ENCODE measurements at places on chromosomes 13 and 19.

DNA sequence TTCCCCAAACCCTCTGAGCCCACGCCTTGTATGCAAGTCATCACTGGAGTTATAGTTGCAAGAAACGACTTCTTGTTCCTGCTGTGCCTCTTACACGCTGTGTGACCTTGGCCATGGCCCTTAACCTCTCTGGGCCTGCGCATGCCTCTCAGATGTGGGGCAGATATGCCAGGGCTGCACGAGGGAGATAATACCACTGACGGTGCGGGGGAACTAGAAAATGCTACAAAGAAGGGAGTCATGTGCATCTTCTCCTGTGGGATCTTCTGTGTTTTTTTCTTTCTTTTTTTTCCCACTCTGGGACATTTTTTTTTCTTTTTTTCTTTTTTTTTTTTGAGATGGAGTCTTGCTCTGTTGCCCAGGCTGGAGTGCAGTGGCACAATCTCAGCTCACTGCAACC, 4.3 kb upstream of the SAMD1 start:
- no peak for DNase-seq

DNA sequence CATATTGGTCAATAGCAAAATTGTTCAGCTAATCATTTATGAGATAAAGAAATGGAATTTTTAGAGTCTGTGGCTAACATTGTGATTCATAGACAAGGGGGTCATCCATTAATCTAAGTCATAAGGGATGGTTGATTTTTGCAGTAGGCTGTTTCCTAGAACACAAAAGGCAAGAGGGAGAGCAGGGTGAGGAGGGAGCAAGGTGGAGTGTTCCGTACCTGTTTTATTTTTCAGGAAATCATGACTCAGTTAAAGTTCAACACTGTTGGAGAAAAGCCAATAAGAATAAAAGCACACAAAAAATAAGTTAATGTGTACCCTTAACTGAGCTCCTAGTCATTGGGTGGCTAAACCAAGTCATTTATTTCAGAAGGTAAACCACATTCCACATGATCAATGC, 512.4 kb upstream of the ATXN8OS start:
- DNase-seq: no peak

- no peak for DNase-seq
Measured at GRCh38 chr19:4371247-4372164, 28.1 kb downstream of the MPND start.

DNA sequence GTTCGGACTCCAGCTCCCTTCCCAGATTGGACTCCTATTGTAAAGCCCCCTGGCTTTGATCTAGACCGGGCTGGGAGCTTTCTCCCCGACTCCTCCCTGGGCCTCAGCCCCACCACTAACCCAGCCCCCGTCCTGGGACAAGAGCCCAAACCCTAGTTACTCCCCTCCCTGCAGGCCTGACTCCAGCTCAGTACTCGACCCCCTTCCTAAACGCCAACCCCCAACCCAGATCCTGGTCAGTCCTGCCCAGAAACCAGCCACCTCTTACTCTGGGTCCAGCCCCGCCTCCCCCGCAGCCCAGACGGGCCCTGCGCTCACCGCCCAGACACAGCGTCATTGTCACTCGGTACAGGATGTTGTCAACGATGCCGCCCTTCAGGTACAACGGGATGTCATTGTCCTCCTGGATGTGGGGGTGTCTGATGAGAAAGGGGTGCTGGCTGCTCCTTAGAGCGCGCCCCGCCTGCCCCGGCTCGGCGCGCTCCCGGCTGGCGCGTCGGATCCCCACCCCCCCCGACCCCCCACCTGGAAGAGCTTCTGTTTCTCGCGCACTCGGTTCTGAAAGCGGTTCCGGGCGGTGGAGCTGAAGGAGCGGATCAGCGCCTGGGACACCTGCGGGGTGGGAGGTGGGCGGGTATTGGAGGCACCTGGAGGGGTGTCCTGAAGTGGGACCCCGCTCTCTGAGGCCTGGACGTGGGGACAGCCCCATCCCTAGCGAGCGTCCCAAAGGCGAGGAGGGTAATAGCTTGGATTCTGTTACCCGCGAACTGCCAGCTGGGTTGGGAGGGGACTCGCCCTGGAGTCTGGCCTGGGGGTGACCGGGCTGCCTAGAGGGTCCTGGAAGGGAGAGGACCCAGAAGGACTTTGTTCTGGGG, 866 bp downstream of the COX7A1 start:
- DNase-seq: no peak

DNA sequence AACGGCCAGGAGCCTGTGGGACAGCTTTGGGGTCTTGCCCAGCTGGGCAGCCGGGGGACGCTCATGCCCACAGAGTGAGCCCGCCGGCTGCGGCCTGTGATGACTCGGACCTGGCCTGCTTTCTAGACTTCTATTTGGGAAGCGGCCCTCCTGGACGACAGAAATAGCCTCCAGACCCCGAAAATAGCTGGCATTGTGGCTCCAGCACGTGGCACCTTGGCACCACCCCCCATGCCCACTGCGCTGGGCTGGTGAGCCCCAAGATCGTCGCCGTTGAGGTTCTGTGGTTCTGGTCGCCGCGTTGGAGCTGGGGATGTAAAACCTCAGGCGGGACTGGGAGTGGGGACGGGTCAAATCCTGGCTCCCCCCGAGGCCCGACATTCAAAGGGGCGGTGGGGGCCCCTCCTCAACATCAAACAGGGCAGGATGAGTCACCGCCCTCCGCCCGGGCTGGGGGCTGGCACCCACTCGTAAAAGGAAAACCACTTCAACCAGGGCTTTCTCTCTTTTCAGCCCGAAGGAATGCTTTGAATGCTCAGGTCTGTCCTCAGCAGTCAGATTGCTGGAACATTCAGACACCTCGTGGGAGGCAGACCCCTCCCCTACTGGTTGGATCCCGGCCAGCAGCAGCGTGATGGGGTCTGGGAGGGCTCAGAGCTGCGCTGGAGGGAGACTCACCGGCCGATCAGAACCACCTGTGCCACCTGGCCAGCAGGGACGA, 42.1 kb downstream of the GADD45B start:
- no peak for DNase-seq

- DNase-seq: no peak
Measured at GRCh38 chr19:2624537-2625091, 77.9 kb downstream of the GNG7 start.

- no peak for DNase-seq
Measured at GRCh38 chr13:51426982-51427381, 25.9 kb downstream of the INTS6 start.

DNA sequence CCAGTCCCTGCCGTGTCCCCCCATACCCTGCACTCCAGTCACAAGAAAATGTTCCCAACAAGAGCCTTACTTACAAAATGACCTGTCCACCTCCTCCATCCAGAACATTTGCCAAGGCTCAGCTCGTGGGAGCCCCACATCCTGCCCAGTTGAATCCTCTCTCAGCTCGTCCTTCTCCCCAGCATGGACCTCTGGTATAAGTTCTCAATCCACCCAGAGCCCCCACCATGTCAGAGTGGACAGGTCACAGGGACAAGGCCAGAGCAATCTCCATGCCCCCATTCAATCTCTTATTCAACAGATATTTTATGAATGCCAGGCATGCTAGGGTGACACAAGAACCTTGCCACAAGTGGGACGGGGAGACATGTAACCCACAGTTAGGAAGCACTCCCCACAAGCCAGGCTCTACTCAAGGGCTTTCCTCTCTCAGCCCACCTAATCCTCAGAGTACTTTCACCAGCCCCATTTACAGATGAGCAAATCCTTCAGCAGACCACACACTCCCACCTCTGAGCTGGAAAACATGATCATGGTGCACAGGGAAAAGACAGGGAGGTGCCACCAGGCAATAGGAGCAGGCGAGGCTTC, 15.1 kb downstream of the DEDD2 start:
- DNase-seq: no peak

GRCh38 chr13:94917824-94918223, 205.5 kb upstream of the SOX21 start:
- no peak for DNase-seq

DNA sequence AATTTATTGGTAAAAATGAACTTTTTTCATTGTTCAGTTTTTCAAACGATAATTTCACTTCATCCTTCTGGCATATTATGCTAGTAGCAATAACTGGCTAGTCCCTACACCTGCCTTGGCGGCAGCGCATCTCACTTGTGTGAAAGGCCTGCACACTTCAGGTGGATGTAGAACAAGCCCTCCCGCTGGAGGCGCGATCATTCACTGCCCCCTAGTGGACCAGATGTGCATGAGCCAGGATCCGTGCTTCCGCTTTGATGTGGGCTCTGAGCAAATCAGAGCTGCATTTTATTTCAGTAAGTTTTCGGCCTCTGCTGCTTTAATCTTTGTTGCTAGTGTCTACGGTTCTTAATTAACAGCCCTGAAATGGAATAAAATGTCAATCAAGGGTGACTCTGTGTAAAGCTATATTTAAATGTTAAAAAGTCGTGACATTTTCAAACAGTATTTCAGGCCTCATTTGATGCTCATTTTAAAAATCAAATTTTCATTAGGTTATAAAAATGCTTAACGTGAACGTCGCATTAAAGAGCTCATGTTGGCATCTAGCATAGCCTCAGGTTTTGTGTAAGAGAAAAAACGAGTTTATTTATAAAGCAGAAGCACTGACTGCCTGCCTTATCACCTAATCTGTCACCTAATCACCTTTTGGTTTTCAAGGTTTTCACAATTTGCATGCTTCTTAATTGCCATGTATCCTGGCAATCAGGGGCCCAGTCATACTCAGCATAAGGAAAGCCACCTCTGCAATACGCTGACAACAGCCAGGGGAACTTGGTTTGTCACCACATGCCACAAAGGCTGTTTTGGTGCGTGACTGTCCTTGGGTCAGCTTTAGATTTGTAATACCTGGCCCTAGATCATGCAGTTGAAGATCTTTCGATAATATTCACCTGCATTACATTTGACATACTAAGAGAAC, 112.2 kb downstream of the TEX26 start:
- DNase-seq: peak; percentile 35

DNA sequence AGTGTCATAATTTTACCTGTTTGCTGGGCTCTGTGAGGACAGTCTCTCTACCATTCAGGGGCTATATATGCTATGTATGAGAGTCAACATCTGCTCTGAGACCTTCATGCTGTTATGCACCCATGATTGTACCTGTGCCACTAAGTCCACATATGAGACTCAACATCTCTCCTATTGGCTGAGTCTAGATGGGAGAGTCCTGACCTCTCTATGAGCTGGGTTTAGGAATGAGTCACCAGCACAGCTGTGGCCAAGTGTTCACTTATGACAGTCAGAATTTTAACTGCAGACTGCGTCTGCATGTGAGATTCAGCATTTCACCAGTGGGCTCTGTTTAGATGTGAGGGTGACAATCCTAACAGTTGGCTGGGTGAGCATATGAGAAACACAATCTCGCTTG, 49.5 kb downstream of the ZNF729 start:
- no peak for DNase-seq

DNA sequence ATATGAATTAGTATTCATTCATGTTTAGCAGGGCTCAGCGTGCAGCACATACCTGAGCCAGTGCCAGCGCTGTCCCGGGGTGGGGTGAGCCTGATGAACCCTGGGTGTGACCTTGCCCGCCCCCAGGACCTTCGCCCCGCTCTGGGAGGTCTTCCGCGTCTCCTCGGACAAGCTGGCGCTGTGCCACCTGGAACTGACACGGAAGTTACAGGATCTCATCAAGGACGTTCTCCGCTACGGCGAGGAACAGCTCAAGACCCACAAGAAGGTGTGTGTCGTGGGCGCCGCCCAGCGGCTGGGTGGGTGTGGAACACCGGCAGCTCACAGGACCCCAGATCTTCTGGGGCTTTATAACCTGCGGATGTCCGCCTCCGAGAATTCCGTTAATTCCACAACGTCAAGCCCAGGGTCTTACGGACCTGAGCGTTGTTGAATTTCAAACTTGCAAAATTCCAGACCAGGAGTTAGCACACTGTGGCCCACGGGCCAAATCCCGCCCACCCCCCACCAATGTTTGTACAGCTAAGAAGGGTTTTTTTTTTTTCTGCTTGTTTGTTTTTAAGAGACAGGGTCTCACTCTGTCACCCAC, 15.4 kb downstream of the FCHO1 start:
- DNase-seq: no peak

GRCh38 chr19:49894011-49894664, 2.5 kb downstream of the IL4I1 start:
- no peak for DNase-seq

- no peak for DNase-seq
Measured at GRCh38 chr19:15199661-15200552, 888 bp downstream of the NOTCH3 start.

DNA sequence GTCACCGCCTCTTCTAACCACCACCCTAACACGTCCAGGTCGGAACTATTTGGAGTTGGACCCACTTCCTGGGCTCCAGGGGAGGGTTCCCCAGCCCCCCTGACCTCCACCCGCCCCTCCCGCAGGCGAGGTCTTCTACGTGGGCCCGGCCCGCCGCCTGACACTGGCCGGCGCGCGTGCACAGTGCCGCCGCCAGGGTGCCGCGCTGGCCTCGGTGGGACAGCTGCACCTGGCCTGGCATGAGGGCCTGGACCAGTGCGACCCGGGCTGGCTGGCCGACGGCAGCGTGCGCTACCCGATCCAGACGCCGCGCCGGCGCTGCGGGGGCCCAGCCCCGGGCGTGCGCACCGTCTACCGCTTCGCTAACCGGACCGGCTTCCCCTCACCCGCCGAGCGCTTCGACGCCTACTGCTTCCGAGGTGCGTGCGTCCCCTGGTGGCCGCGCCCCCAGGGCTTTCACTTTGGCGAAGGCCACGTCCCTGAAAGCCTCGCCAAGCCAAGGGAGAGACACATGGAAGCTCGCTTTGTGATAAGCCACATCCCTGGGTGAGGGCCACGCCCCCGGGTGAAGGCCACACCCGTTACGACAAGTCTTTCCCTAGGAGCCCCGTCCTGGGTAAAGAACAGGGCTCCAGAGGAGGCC, 13.2 kb downstream of the NCAN start:
- no peak for DNase-seq

DNA sequence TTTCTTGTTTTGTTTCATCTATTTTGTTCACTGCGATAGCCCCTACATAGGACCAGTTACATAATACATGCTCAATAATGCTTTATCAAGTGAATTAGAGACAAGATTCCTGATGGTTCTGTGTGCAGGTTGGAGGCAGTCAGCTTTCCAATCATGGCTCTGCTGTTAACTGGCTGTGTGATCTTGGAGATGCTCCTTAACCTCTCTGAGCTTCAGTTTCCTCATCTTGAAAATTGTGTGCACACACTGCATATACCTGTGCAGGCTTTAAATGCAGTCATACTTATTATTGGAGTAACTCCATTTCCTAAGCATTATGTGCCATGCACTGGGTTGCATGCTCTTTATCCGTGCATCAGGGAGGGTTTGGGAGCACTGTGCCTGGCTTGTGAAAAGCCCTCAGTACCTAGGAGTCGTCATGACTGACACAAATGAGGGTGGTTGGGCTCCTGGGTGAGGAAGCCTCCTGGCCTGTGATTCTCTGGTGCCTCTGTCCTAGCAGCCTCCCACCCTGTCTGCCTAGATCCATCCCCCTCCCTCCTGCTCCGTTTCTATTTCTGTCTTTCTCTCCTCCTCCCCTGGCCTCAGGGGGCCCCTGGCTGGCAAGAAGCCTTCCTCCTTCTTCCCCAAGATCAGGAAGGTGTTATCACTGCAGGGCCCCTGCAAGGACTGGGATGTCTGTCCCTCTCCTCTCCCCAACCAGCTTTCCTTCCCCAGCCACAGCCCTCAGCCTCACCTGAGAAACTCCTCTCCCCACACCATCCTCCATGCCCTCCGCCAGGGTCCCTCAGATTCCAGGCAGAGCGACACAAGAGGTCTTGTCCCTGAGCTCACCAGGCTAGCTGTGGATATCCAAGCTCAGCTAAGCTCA, 8.7 kb downstream of the IFNL1 start:
- no peak for DNase-seq

GRCh38 chr13:43473437-43473836, 313.3 kb downstream of the ENOX1 start:
- DNase-seq: no peak

Measured in C1 segment of cervical spinal cord (tissue), 14 donors.